ENCODE measurements at places on chromosomes 11 and 22. TPM values are rescaled to one million over a fixed set of nuclear protein-coding genes. Genes with fewer than 3 reads are reported as not detected.

The TMEM25 gene
- 7.4 TPM for polyA plus RNA-seq

DNA sequence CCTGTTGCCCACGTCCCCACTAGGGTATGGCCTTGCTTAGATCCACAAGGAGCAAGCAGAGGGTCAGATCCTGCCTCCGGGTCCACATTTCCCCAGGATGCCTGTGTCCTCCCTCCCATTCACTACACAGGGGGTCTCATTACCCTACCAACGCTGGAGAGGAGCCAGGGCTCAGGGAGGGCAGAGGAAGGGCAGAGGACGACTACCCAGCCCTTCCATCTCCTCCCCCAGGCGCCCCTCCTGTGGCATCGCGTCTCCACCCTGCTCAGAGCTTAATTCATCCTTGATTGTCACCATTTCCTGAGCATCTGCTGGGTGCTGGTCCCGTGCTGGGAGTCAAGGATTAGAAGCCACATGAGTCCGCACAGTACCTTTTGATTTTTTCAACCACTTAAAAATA lies 5.0 kb downstream of the NFAM1 start:
- no peak overlapping the region for H3K4me3 ChIP-seq
- peaks cover 73% of the 10 kb centered on the region for H3K27me3 ChIP-seq
- no peak for DNase-seq
- no peak overlapping the region for H3K27ac ChIP-seq
- no peaks in the 10 kb centered on the region for H3K36me3 ChIP-seq

DNA sequence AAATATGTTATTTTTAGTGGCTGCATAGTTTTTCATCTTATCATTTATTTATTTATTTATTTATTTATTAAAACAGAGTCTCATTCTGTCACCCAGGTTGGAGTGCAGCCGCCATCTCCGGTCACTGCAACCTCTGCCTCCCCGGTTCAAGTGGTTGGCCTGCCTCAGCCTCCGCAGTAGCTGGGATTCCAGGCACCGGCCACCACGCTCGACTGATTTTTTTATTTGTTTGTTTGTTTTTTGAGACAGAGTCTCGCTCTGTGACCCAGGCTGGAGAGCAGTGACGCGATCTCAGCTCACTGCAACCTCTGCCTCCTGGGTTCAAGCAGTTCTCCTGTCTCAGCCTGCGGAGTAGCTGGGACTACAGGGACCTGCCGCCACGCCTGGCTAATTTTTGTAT lies 262.9 kb upstream of the DDI1 start:
- no peak overlapping the region for H3K4me3 ChIP-seq
- no peaks in the 10 kb centered on the region for H3K27me3 ChIP-seq
- H3K4me1 ChIP-seq = no peaks in the 10 kb centered on the region
- H3K36me3 ChIP-seq = no peaks in the 10 kb centered on the region
- DNase-seq = no peak

The SPDYC gene
- not detected for polyA plus RNA-seq

The KRTAP5-2 gene
- polyA plus RNA-seq = not detected

- peaks cover 38% of the 10 kb centered on the region for H3K27me3 ChIP-seq
- H3K27ac ChIP-seq = no peak overlapping the region
- no peaks in the 10 kb centered on the region for H3K4me1 ChIP-seq
- H3K4me3 ChIP-seq = no peak overlapping the region
- no peaks in the 10 kb centered on the region for H3K36me3 ChIP-seq
- no peak for DNase-seq
Measured at GRCh38 chr11:68976095-68976494, 4.7 kb downstream of the MRGPRD start.

GRCh38 chr22:26612652-26613051 lies 5.2 kb downstream of the CRYBB1 start:
- no peaks in the 10 kb centered on the region for H3K36me3 ChIP-seq
- peaks cover 23% of the 10 kb centered on the region for H3K4me1 ChIP-seq
- no peak for DNase-seq
- no peak overlapping the region for H3K27ac ChIP-seq
- peaks cover 4% of the 10 kb centered on the region for H3K27me3 ChIP-seq

The TNNT3 gene
- polyA plus RNA-seq = not detected

The MMP12 gene
- not detected for polyA plus RNA-seq

DNA sequence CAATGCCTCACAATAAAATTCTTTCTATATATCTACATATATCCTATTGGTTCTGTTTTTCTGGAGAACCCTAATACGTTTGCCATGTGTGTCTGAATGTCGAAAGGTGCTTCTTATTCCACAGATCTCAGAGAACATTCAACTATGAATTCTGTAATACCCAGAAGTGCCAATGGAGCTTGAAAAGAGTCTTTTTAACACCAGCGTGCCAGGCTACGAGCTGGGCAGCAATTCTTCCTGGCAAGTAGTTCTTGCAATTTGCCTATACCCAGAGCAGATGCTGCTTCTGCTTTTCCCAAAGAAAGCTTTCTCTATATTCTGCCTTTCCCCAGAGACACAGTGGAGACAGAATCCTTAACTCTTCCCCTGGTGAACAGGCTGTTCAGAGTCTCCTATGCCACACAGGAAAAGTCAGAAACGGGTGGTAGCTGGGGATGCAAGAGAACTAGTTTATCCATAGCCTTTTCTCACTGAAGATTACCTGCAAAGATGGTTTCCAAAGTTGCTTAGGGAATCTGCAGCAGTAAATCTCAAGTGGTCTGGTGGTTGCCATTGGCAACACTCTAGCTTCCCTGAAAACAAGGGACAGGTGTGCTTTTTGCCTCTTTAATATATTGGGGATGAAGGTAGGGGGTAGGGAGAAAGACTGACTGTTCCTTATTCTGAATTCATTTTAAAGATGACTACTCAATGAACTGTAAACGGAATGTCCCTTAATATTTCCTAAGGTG lies 16.8 kb upstream of the PAFAH1B2 start:
- no peaks in the 10 kb centered on the region for H3K4me1 ChIP-seq
- DNase-seq = no peak
- no peaks in the 10 kb centered on the region for H3K27me3 ChIP-seq

DNA sequence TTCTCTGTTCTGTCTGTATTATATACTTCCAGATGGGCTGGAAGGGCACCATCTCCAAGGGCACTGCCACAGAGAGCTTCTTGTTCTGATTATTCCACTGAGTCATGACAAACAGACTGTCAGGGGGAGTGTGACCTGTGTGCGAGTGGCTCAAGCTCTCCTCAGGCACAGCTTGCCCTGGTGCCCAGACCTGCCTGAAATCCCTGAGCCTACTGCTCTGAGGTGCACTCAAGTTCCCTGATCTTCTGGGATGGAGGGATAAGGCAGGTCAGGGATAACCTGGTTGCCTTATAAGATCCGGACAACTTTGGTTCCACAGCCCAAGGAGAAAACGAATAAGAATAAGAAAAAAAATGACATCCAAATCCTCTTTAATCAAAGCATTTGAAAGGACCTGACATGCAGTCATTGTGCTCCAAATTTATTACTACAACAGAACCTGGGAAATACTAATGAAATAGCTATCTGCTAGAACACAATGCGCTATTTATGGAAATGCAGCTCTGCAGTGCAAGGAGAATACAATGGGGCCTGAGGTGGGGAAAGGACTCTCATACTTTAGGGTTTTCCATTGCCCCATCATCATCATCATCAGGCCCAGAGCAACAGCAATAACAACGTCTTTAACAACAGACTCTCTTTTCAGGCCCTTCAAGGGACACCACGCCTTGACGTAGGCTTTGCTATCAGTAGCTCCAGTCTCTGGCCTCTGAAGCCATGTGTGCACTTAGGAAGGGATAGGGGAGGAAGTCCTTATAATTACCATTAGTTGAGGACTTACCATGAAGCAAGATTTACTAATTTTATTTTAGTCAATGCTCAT lies 217.1 kb upstream of the KIRREL3 start:
- H3K27me3 ChIP-seq = no peaks in the 10 kb centered on the region
- no peak overlapping the region for H3K27ac ChIP-seq
- no peak for DNase-seq
- no peak overlapping the region for H3K4me3 ChIP-seq
- H3K4me1 ChIP-seq = no peaks in the 10 kb centered on the region
- H3K36me3 ChIP-seq = no peaks in the 10 kb centered on the region

The HBB gene
- polyA plus RNA-seq = 345 TPM

GRCh38 chr11:87437133-87437843 lies 399.6 kb downstream of the TMEM135 start:
- no peak for DNase-seq
- H3K4me1 ChIP-seq = no peaks in the 10 kb centered on the region
- H3K27me3 ChIP-seq = no peaks in the 10 kb centered on the region
- peak overlapping the region; percentile 71 for H3K4me3 ChIP-seq
- no peak overlapping the region for H3K27ac ChIP-seq

Data from naive B cell (primary cell).